ENCODE measurements at places on chromosomes 3 and 15.
A peak's percentile ranks its signal among the peaks of the same experiment; 100 is the strongest.

DNA sequence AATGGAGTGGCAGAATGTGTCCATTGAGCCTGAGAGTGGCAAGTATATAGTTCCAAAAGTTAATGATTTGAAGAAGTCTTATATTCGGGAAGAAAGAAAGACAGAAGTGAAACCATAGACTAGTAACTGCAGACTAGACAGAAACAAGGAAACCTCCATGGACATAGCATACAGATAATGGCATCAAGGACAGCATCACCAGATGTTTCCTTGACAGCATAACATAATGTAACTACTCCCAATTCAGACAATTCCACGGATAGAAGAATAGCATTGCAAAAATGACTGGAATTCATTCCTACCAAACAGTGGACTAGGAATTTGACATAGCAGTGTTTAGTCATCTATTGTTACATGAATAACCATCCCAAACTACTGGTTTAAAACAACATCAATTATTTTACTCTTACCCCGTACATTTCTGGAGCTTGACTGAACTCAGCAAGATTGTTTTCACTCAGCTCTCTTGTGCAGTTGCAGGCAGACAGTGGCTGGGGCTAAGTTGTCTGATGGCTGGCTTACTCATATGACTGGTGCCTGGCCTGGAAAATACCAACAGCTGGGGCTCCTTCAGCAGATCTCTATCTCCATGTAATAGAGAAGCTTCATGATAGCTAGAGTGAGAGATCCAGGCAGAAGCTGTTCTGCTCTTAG is 109.7 kb upstream of the GADL1 start:
- DNase-seq = no peak

- DNase-seq = no peak
Observed at GRCh38 chr3:98890965-98891910, 10.3 kb downstream of the DCBLD2 start.

DNA sequence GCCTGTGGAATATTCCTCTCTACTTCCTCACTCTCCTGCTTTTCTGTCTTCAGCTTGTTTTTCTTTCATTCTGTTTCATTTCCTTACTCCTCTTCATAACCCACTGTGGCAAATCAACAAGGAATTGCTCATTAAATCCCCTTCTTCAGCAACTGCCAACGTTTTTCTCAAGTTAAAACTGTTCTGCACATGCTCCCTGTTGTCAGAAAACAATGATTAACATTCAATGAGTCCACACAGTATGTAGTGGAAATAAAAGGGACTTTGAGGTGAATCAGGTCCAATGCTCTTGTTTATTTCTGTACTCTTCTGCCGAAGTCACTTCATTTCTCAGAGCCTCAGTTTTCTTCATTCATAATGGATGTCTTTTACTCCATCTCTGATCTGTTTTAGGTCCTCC is 11.9 kb upstream of the ROBO2 start:
- DNase-seq = no peak

DNA sequence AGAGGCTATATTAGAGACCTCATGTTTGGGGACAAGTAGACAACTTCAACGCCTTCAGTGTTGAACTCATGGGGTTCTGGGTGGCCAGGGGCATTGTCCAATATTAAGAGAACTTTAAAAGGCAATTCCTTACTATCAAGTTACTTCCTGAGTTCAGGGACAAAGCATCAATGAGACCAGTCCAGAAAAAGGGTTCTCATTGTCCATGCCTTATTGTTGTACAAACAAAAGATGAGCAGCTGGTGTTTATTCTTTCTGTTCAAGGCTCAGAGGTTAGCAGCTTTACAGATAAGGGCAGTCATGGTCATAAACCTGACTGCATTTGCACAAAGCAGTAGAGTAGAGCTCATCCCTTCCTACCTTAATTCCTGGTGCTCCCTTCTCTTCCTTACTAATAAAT is 18.5 kb upstream of the PDHB start:
- no peak for DNase-seq

- DNase-seq = no peak
Observed at GRCh38 chr15:69360642-69361041, 53.5 kb upstream of the KIF23 start.

- DNase-seq = no peak
Observed at GRCh38 chr3:81513591-81513990, 247.9 kb downstream of the GBE1 start.

DNA sequence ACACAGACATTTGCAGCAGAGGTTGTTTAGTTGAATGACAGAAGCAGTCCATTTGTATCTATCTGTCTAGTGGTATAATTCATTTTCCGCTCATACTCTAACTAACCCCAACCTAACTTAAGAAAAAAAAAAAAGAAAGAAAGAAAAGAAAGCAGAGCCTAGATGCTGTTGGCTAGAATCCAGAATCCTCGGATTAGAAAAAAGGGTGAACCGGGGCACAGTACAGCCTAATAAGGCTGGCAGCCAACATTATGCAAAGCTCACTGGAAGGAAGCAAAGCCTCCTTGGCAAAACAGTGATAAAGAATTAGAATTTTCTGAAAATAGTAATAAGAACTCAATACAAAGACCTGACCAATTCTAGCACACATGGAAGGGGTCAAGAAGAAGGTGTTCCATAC is 640.8 kb downstream of the TUSC7 start:
- DNase-seq = no peak

DNA sequence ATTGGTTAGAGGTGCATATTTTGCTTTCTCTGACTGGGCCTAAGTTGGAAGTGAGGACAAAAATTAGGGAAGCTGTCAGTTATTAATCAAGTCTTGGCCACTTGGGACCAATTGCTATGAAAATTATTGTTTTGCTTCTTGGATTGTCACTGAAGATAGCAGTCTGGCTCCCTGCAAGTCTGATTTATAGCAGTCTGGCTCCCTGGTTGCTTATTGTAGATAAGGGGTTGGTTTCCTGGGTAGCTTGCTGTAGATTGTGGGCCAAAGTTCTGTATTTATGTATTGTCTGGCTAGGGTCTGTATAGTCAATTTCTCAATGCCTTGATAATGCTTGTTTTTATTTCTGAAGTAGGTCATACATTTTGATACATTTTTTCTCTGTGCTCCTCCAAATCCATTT is 13.3 kb upstream of the DRD3 start:
- no peak for DNase-seq

- no peak for DNase-seq
Observed at GRCh38 chr3:82628385-82629014, 867.1 kb upstream of the GBE1 start.

GRCh38 chr15:76340803-76341365 is 4.3 kb downstream of the ISL2 start:
- DNase-seq = peak; percentile 56

DNA sequence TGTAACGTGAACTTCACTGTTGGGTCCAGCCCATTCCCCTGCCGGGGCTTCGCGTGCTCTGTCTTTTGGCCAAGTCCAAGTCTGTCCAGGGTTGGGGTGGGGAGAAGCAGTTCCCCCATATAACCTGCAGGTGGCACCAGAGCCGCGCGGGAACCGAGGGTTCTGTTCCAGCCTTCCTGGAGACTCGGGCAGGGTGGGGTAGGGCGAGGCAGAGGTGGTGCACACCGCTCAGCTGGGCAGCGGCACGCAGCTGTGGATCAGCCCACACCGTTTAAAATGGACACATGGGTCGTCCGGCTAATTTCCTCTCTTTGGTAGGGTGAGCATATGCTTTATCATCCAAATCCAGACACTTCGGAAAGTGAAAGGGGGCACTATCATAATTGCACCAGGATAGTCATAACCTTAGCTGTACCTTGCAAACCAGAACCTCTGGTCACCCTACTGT is 118.1 kb downstream of the TBC1D2B start:
- peak; percentile 89 for DNase-seq

Data from glutamatergic neuron (in vitro differentiated cells).